ENCODE measurements at places on chromosomes 1 and 21.

- no peak for DNase-seq
These were observed 9.3 kb upstream of the FAAP20 start for GRCh38 chr1:2203671-2204414.

GRCh38 chr21:32920474-32920873 lies 105.3 kb upstream of the OLIG2 start:
- DNase-seq: no peak

GRCh38 chr21:46065914-46066551 lies 31.9 kb upstream of the COL6A2 start:
- DNase-seq: no peak

DNA sequence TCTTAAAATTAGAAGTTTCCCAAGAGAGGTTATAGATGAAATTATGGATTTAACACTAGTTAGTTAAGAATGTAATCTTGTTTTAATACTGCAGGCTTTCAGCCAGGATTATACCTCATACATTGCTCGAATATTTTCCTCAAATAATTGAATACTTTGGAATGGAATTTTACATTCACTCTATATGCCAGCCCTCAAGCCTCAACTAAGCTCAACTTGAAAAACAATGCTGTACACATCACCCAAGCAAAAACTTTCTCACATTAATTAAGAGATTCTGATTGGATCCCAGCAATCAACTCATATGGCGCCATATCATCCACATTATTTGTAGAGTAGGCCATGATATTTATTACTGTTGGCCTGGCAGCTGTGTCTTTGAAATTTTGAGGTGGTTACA lies 710.7 kb upstream of the ADAMTS5 start:
- DNase-seq: no peak

GRCh38 chr1:244445320-244446181 lies 6.2 kb downstream of the ADSS2 start:
- DNase-seq: no peak

GRCh38 chr1:40659649-40659947 lies 5.9 kb downstream of the RIMS3 start:
- no peak for DNase-seq

GRCh38 chr1:204448344-204448964 lies 36.8 kb upstream of the PPP1R15B start:
- DNase-seq: no peak

DNA sequence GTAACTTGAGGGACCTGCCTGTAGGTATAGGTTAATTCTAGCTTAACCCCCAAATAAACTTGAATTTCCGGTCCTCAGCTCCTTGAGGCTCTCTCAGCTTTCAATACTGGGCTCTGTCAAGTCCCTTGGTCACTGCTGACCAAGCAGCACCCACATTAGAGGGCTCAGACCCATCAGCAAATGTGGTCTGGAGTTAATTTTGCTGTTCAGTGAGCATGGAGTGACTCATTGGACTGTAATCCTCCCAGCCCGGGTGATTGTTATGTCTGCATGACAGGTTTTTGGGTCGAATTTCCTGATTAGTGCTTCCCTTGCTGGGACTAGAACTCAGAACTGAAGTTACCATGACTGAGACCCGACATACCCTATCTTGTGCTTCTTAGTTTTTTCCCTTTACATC lies 130.6 kb downstream of the URB2 start:
- DNase-seq: no peak

GRCh38 chr1:239527051-239527693 lies 140.8 kb downstream of the CHRM3 start:
- DNase-seq: no peak

DNA sequence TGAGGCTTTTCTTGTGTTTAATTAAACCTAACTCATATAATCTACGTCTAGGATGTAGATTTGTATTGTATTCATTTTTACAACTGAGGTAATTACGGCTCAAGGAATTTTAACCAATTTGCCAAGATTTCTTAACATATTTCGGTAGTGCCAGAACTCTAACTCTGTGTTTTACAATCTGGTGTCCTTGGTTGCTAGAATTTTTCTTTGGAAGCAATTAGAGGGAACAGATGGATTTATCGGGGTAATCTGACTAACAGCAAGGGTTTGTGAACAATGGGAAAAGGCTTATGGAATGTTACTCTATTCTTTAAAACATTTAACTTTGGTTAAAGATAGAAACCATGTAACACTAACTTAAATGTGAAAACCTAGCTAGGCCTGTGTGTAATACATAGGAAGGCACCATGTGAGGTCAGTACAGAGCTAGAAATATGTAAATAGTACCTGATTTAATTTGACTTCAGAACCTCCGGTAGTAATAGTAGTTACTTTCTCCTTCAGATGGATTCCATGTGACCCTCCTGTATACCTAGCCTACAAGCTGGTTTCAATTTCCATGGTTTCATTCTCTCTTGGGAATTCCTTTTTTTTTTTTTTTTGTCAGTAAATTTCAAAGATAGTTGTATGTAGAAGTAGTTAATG lies 1.2 kb downstream of the MTF2 start:
- DNase-seq: peak; percentile 30

DNA sequence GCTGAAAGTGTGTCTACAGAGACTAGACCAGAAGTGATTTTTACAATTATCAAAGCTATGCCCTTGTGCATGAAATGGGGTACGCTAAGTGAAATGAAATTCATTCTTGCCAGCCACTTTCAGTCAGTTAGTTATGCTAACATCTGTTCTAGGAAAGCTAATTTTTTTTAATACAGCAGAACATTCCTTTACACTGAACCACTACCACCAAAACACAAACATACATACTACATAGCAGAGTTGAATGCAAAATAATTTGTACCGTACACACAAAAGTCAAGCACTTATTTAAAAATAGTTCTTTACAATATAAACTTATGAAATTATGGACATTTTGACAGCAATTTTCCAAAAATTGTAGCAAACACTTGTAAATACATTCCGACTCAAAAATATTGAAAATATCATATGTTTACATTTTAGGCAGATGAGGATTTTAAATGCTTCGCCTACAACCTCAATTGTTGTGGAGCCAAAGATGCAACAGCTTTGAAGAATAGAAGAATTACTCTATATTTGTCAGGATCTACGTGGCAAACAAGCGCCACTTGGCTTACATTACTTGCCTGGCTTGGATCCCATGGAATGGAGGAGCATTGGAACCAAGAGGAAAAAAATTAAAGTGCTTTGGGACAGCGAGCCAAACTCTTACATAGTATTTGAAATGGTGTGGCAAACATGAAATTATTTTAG lies 30.6 kb downstream of the WLS start:
- no peak for DNase-seq

GRCh38 chr1:17108360-17108759 lies 10.9 kb downstream of the PADI2 start:
- no peak for DNase-seq

GRCh38 chr1:117653732-117654492 lies 48.1 kb downstream of the TENT5C start:
- DNase-seq: no peak

DNA sequence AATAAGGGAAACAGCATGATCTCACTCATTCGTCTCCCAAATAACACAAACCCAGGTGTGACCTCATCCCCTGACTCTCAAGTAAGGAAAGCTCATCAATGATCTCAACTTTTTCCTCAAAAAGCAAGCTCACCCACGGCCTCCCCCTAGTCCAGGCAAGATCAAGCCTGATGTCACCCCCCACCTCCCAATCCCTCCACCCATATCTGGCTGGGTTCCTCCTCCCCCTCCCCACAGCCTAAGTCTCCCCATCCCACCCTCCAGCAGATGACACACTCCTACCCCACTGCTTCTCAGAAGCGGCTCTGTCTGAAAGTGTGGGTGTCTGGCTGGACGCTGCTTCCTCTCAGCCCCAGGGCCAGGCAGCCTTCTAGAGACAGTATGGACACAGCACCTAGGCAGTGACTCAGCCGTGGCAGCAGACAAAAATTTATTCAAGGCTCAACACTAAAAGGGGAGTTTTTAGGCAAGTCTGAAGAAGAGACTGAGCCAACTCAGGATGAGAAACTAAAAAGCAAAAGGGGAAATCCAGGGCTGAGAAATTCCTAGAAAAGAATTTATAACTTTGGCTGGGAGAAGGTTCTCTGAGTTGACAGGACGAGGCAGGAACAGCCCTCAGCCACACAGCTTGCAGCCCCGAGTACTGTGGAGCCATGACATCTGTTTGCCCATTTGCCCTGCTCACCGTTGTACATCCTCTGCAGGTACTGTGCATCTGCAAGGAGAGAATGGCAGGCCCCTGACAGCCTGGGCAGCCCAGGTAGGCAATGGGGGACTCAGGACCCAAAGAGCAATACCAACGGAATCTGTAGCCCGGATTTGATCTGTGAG lies 81.6 kb upstream of the LRRC8D start:
- no peak for DNase-seq

- no peak for DNase-seq
These were observed 160.9 kb upstream of the FMN2 start for GRCh38 chr1:239930686-239931262.

DNA sequence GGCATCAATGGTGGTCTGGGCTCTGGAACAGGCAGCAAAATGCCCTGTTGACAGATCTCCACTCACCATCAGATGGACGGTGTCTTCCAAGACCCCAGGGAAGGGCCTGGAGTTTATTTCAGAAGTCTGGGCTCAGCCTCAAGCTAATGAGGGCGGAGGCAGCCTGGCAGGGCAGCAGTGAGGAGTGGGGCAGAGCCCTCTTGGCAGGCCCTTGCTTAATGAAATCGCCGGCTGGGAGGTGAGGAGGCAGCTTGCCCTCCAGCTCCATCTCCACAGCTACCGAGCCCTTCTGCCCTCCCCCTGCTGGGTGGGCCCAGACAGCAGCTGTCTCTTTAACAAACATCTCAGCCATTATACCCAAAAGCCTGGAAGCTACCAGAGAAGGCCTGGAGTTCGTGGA lies 22.0 kb upstream of the GRIK3 start:
- peak; percentile 27 for DNase-seq

DNA sequence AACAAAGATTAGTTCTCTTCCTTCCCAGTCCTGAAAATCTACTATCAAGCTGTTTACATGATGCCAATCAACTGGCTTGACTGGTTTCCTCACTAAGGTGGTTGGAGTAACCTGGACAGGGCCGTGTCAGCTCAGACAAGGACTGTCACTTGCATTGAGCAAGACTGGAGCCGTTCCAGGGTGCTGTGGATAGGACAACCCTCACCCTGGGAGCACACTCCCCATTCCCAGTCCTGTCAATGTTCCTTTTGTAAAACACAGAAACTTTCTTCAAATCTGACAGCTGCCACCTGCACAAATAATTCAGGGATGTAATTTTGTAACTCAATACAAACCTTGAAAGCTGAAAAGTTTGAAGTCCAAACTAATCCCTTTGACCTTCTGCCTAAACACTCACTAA lies 31.4 kb downstream of the PLPP3 start:
- DNase-seq: no peak

DNA sequence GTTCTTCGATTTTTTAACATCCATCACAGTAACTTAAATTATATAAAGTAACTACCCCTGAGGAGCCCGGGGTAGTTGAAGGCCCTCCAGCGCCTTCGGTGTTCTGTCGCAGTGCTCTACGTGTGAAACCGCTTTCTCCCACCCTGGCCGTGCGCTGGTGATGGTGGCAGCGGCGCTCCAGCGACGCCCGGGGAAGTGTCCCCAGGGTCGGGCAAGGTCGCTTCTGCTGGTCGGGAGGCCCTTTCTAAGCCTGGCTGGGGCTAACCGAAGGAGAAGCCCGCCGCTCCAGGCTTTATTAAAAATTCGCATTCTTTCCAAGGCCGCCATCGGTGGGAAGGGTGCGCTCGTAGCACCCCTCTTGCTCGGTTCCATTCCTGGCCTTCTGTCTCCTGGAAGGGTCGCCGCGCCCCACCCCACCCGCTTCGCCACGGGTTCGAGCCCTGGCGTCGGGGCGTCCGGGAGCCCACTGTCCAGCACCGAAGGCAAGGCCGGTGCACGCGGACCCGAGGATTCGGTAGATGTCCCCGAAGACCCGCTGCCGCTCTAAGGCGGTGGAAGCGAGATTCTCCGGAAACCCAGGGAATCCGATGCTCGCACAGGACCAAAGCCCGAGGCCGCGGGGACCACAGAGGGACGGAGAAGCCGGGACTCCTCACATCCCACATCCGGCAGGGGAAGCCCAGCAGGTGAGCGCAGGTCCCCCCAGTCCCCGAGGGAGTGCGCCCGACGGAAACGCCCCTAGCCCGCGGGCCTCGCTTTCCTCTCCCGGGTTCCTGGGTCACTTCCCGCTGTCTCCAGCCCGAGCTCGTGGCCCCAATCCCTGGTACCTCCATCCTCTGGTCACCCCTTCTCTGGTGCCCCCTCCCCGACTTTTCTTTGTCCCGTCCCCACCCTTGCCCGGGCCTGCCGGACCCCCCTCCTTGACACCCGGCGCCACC lies 685 bp upstream of the RIPPLY3 start:
- DNase-seq: no peak

GRCh38 chr1:240401731-240402130 lies 210.2 kb downstream of the GREM2 start:
- no peak for DNase-seq

DNA sequence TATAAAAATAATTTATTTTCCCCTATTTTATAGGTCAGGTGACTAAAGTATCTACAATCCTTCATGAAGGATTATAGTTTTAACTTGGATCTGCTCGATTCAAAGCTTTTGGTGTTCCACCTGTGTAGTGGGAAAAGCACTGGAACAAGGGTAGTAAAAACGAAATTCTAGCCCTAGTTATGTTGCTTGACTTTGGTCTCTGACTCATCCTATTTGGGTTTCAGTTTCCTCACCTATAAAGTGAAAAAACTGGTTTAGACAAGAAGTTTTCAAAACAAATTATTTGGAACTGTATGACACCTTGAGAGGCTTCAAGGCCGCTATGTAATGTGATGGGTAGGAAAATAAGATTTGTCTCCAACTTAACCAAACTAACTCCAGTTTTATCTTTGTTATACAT lies 505.2 kb upstream of the ZRANB2 start:
- DNase-seq: no peak

DNA sequence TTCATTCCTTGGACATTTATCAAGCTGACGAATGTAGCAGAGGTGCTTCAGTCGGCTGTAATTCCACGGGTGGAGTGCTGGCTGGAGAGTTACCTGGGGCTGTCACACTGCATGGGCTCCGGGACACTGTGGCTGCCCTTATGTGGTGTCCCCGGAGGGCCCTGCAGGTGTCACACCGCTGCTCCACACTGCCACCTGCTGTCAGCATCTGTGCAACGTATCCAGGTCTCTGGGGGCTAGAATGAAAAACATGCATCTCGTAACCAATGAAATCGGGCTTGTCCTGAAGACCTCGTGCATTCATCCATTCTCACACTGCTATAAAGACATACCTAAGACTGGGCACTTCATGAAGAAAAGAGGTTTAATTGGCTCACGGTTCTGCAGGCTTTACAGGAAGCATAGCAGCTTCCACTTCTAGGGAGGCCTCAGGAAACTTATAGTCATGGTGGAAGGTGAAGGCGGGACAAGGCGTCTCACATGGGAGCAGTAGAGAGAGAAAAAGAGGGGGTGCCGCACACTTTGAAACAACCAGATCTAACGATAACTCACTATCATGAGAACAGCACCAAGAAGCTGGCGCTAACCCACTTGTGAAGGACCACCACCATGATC lies 46.7 kb upstream of the PCBP3 start:
- no peak for DNase-seq

DNA sequence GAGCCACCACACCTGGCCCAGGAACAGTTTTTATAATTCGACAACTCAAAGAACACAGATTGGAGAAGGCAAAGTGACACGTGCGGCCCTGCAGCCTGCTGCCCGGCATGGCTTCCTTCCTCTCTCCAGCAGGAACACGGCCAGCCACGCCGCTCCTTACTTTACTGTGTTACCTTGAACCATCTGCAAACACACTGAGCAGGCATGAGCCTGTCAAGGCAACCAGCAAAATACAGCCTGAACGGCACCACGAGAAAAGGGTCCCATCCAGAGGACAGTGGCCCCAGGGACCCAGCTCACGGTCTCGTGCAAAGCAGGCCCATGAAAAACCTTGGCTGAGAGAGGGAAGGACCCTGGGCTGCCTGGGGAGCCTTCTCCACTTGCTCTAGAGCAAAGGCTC lies 38.8 kb downstream of the NPHP4 start:
- no peak for DNase-seq

All from NCI-H2227 treated with DMSO at 0.1 percent for 48 hours (cell line).